ENCODE measurements at places on chromosomes 7 and 10. TPM values are rescaled to one million over a fixed set of nuclear protein-coding genes. Genes with fewer than 3 reads are reported as not detected.

DNA sequence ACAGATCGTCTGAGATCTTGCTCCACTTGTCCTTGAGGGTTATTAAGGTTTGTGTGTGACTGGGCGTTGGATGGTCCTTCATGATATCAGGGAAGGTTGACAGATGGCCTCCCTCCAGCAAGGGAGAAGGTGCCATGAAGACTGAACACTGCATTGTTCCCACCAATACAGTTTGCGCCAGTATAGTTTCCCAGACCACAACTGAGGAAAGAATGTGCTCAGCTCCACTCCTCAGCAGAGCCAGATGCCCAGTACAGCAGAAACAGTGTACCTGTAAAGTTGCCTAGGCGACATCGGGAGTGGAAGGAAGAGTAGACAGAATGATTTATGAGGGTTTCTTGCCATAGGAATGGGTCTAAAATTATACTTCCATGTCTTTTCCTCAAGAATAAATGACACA is 137.5 kb downstream of the ST7 start:
- DNase-seq, result no peak

DNA sequence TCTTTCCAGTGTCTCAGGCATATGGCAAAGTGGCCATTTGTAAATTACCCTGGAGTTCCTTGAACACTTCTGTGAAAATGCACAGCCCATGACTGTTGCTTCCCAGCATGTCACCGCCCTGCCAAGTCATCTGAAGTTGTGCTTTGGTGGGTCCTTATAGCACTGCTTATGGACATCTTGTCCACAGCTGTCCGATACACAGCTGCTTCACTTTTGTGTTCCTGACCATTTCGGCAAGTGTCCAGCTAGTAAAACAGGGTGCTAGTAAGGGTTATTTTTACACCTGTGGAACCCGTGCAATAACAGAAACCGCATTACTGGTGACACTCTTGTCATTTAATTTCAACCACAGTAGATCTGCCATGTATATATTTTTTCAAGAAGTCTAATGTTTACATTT is 29.7 kb downstream of the PIP4K2A start:
- DNase-seq, result peak; percentile 59

- DNase-seq, result no peak
Measured at GRCh38 chr7:122699017-122699416, at the start of gene RNF133. Gene RNF133, minus strand, starts transcription at chr7:122699117. Its CDS starts 199 bp downstream, at chr7:122698918.

GRCh38 chr7:150860291-150860977 is 8.1 kb downstream of the AOC1 start:
- DNase-seq, result no peak

- no peak for DNase-seq
Measured at GRCh38 chr10:120897343-120897742, 46.2 kb downstream of the WDR11 start.

DNA sequence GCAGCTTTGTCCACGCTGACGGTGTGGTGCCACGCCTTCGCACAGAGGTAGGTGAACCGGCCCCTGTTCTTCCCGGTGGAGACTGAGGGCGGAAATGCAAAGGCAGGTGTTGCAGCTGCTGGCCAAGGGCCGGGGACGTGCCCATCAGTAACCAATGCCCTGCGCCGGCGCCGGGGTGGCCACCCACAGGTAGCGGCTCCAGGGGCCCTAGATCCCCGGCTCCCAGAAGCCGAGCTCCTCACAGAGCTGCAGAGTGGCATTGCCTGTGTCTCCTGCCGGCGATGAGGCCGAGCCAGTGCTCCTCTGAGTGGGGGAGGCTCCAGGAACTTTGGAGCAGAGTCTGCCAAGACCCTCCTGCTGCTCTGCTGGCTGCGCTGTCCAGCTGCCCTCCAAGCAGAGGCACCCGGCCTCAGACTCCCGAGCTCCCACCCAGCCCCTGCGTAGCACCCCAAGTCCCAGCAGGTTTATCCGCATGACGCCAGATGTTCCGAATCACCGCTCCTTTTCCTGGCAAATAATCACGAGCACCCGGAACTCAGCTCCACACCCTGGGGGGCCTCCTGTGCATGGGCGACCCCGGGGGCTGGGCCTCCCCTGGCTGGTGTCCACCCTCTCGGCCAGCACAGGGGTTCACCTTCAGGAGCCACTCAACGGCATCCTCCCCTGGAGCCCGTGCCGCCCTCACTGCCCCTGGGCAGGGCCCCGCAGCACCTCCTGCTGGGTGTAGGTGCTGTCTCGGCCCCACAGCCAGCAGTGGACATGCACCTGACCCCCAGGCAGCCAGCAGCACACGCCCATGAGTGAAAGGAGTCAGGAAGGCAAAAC is 22.1 kb downstream of the CFAP46 start:
- DNase-seq, result no peak

Gene PNLIPRP2
- total RNA-seq, result not detected

DNA sequence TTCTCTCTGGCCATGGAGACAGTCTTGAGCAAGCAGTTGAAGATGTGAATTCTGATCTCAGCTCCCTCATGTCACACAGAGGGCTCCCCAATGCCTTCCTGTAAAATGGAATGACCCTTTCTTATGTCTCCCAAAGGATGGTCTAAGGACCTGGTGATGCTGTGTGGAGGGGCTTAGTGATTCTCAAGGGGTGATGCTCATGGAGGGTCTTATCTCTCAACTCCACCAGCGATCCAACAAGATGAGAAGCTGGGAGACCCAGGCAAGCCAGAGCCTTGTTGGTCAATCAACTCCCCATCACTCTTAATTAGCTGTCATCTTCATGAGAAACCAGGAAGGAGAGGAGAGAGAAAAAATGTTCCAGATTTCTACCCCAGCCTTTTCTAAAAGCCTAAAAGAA is 78.0 kb upstream of the SORCS3 start:
- DNase-seq, result no peak

Gene MMD2
- not detected for total RNA-seq

Gene ARHGEF35
- 4.2 TPM for total RNA-seq

- DNase-seq, result no peak
Measured at GRCh38 chr10:14553448-14553847, 221.2 kb downstream of the FAM107B start.

Gene ZNF804B
- not detected for total RNA-seq

DNA sequence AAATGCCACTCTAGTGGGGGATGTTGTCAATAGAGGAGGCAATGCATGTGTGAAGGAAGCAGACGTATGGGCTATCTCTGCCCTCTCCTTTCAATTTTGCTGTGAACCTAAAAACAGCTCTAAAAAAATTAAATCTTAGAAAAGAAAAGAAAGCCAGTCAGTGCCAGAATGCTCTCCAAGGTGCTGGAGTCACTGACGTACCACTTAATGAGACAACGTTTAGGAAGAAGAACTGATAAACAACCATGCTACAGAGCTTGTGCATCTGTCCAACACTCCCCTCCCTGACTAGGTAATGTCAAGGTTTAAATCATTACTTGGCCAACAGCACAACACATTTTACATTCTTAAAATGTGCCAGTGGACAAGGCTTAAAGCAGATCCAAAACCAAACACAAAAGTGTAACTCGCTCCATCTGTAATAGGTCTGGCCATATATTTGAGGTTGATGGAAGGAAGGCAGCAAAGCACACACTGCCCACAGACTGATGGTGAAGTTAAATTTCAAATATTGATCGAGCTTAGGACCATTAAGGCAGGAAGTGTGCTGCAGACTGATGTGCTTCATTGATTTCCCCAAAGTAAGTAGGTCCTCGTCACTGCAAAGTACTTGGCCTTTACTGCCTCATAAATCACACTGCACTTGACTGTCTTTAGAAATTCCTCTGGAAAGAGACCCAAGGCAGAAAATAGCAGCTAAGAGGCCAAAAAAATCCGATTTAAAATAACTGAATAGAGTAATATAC is 15.5 kb downstream of the ARMH3 start:
- no peak for DNase-seq

- no peak for DNase-seq
Measured at GRCh38 chr10:110068780-110069179, 61.0 kb downstream of the ADD3 start.

DNA sequence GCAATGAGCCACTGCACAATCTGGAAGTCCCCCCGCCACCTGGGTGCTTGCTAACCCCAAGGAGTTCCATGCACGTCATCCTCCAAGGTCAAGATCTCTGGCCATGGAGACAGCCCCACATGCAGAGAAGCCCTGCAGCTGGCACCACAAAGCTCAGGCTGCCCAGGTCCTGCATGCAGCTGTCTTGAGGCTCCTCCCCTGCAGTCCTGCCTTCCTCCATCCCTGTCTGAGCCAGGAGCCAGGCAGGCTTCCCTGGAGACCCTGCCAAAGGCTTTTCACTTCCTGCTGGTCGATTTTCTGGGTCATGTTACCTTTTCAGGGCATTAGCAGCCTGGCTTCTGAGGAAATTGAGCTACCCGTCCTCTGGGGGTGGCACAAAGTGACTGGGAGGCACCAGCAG is 12.5 kb upstream of the TMEM72 start:
- peak; percentile 76 for DNase-seq

DNA sequence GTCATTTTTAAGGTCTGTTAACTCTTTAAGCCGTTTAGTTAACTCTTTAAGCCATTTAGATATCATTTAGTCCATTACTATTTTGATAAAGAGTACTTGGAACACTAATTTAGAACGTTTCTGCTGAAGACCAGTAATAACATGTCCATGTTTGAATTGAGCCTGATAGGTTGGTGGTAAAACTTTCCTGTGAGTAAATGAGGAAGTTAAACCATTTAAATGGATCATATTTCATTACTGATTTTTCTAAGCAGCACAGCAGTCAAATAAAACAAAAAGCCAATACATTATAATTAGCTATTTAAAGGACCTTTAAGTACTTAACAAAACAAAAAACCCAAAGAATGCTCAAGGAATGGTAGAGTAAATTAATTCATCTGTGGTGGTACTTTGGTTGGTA is 29.4 kb downstream of the PHTF2 start:
- no peak for DNase-seq

Gene HMX2
- total RNA-seq, result not detected

Gene KLF14
- 1.1 TPM for total RNA-seq

Gene ZPBP
- not detected for total RNA-seq

- DNase-seq, result no peak
Measured at GRCh38 chr10:60978287-60979115, 34.5 kb upstream of the RHOBTB1 start.

Gene PNLIP
- 1.8 TPM for total RNA-seq

Gene AQP1
- 107 TPM for total RNA-seq

GRCh38 chr10:51469686-51470085 is 229.7 kb downstream of the CSTF2T start:
- DNase-seq, result no peak

Gene CDHR1
- total RNA-seq, result 1.3 TPM

Gene LEP
- not detected for total RNA-seq

Gene ATE1
- 83.1 TPM for total RNA-seq

Gene STOX1
- 5.0 TPM for total RNA-seq

Gene MYPN
- total RNA-seq, result 92.0 TPM

- no peak for DNase-seq
Measured at GRCh38 chr10:46524472-46525176, 31.8 kb downstream of the GPRIN2 start.

DNA sequence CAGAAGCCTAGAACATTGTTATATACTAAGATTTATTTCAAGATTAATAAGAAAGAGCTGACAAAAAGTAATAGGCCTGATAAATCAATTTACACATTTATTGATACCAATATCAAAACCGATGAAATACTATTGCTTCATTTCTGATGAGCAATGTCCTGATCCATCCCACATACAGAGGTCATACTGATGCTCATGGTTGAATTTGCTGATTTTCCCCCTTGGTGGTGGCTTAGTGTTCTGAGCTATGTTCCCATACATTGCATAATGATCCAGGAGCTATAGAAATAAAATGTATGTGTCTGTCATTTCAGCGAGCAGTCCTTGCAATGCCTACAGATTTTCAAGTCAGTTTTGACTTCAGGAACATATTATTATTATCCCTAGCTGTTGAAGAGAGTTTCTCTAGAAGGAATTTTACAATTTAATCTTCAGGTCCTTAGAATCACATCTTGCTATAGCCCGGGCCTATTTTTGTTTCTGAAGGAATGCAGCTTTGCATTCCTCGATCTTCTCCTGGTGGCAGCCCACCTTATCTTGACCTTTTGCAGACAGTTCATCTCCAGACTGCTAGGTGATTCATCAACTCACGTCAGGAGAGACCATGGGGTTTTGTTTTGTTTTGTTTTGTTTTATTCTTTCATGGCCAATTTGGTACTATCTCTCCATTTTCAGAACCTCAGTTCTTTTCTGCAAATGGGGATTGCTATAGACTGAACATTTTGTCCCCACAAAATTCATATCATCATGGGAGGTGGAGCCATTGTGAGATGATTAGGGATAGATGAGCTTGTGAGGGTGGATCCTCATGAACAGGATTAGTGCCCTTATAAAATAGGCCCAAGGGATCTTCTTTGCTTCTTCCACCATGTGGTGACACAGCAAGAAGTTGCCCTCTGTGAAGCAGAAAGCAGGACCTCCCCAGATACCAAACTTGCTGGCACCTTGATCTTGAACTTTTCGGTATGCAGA is 465.6 kb upstream of the IGFBP3 start:
- no peak for DNase-seq

- DNase-seq, result no peak
Measured at GRCh38 chr7:105559926-105560325, 21.4 kb downstream of the EFCAB10 start.

GRCh38 chr10:119412244-119413092 is 130.1 kb downstream of the RGS10 start:
- DNase-seq, result peak; percentile 85

DNA sequence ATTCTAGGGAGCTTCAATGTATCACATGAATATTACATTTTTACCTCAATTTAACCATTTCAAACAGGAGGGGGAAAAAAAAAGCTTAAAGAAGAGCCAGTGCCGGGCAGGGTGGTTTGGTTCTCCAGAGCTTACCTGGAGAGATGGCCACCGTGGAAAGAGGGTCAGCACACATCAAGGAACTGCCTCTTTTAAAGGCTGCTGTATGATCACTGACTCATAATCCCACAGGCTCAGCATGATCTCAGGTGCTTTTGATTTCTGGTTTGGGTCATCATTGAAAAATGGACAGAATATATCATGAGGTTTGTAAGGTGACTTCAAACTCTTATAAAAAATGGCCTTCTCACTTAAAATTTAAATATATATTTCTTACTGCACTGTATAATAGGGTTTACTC is 67.5 kb upstream of the MDFIC start:
- DNase-seq, result no peak

GRCh38 chr10:126670056-126670894 is at the start of gene C10orf90:
Gene C10orf90, minus strand, starts transcription at chr10:126670693. Its CDS starts 213 bp downstream, at chr10:126670480.
- no peak for DNase-seq

GRCh38 chr7:52547308-52547910 is 488.0 kb upstream of the POM121L12 start:
- DNase-seq, result no peak

- DNase-seq, result peak; percentile 75
Measured at GRCh38 chr7:2109936-2110609, 122.7 kb downstream of the MAD1L1 start.

Gene ATRNL1
- 11.7 TPM for total RNA-seq

Gene HOXA4
- not detected for total RNA-seq

- DNase-seq, result no peak
Measured at GRCh38 chr10:75165684-75166622, 44.6 kb upstream of the VDAC2 start.

GRCh38 chr10:104527013-104527412 is 114.1 kb upstream of the SORCS3 start:
- DNase-seq, result no peak

- no peak for DNase-seq
Measured at GRCh38 chr10:17115683-17116082, 13.9 kb downstream of the CUBN start.
